ENCODE measurements at places on chromosomes 2 and 18.

- no peak for DNase-seq
Observed at GRCh38 chr2:84792856-84793522, 87.9 kb downstream of the TRABD2A start.

DNA sequence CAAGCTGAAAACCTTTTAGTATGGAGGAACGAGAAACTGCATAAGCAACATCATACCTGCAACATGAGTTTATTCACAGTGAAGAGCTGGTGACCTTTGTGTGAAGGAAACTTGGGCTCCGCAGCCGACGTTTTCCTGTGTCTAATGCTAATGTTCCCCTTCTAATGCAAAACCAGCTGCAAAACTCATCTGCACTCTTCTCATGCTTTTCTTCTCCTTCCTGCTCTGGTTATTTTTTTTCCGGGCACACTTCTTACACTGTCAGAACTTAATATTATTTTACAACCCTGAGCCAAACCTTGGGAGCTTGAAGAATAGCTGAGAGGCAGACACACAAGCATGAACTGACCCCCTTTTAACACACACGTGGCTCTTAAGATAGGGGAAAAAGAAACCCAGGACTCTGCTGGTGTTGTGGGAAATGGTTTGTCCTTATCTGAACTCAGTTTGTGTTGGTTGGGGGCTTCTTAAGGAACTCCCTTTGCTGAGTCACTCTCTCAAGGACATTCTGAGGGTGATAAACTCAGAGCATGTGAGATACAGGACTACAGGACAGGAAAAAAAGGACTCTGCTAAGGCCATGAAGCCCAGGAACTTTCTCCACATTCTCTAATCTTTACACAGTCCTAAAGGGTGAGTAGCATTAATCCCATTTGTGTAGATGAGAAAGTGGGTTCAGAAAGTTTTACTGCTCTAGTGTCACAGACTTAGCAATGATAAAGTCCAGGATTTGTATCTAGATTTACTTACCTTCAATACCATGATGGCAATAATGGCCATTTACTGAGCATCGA lies 439.3 kb upstream of the TRIB2 start:
- no peak for DNase-seq

DNA sequence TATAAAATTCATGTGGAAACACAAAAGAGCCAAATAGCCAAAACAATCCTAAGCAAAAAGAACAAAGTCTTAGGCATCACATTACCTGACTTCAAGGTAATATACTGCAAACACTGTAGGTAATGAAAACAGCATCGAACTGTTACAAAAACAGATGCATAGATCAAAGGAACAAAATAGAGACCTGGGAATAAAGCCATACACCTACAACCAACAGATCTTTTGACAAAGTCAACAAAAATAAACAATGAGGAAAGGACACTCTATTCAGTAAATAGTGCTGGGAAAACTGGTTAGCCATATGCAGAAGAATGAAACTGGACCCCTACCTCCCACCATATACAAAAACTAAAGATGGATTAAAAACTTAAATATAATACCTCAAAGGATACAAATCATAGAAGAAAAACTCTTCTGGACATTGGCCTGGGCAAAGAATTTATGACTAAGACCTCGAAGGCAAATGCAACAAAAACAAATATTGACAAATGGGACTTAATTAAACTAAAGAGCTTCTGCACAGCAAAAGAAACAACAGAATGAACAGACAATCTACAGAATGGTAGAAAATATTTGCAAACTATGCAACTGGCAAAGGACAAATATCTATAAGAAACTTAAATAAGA lies 218.0 kb downstream of the PHLPP1 start:
- DNase-seq: no peak

DNA sequence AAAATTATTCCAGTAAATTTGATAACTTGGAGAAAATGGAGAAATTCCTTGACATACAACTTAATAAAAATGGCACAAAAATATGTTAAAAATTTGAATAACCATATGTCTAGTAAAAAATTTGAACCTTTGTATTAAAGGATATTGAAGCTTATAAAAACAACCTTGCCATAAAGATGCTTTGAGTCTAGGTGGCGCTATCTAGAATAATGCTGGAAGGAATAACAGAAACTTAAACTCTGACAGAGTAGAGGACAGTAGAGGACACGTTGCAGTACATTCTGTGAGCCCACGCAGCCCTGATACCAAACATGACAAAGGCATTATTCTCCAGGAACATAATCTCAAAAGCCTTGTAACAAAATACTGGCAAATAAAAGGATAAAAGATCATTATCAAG lies 44.7 kb upstream of the ALKAL2 start:
- DNase-seq: no peak

DNA sequence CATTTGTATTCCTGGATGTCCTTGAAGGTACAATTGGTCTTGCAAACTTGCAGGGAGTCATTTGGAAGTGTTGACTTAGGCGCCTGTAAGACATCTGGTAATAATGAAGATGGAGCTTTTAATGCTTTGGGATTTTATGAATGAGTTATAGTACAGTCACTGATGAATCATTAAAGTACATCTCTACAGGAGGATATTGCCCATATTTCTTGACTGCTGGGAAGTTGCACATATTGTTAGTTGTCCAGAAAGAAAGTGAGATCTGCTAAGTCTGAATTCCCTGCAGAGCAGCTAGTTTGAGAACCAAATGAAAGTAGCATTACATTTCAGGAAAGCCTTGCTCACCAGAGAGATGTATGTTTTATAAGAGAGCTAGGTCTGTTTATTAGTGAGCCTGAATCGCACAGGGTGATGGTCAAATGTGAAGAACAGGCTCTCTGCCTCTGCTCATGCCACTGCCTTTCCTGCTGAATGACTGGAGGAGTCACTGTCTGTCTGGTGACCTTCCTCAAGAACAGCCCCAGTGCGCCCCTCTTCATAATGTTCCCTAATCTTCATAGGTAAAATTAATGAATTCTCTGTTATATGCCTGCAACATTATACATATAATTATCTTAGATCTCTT lies 138.9 kb upstream of the KLHL14 start:
- DNase-seq: no peak

- no peak for DNase-seq
Observed at GRCh38 chr18:42268798-42269197, 313.8 kb downstream of the PIK3C3 start.

DNA sequence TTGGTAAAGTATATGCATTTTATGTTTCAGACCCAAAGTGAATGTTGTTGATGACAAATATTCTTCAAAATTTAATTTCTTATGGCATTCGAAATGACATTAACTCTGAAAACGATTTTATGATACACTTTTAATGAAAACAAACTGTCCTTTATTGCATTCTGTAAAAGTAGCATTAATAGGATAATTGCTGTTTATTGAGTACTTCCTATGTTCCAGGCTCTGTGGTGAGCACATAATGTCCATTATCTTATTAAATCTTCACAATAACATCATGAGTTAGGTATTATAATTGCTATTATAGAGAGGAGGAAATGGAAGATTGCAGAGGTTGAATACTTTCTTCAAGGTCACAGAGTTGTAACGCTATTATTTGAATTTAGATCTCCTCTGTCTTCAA lies 638.0 kb downstream of the LRP1B start:
- DNase-seq: no peak

DNA sequence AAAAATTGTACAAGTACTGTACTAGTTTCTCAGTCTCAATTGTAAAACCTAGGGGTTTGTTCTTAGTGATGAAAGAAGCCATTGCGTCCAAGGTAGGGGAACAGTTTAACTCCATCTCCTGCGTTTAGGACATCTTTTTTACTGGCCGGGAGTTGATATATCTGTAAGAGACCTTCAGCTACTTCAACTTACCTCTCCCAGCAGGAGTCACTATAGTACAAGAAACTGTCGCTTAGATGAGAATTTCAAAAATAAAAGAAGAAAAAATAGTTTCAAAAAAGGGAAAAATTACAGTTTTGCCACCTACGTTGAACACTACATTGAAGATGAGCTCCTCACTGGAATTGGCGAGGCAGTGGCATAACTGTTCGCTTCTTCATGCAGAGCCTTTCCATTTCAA lies 122.7 kb downstream of the MAP3K20 start:
- no peak for DNase-seq

DNA sequence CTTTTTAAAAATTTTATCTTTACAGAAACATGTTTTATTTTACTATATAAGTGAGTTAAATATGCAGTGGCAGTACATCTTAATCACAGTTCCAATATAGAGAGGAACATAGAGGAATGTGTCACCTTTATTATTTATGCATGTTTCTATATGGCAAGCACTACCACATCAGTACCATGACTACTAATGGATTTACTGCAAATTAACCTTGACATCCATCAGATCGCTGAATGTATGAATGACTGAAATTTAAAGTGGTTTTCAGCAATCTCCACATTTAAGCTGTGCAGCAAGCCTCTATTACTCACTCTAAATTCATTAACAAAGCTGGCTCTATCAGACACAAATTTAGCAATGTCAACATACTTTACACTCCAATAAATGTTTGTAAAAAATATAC lies 790.6 kb downstream of the NRXN1 start:
- DNase-seq: no peak

- DNase-seq: no peak
Observed at GRCh38 chr2:207960911-207961310, 64.4 kb downstream of the PLEKHM3 start.

DNA sequence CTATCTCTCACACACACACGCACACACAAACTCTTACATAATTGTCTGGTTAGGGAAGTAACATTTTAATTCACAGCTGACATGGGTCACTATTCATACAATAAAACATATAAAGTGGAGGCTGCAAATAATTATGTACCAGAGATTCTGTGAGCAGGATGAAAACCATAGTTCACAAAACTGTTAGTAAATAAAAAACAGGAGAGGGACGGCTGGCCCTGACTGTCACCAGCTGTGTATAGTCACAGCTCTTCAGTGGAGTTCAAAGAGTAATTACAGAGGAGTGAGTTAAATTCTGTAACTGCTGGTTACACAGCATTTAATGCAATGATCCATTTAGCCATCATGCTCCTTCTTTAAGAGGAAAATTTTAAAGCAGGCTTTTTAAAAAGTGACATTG lies 76.9 kb downstream of the NRXN1 start:
- no peak for DNase-seq

DNA sequence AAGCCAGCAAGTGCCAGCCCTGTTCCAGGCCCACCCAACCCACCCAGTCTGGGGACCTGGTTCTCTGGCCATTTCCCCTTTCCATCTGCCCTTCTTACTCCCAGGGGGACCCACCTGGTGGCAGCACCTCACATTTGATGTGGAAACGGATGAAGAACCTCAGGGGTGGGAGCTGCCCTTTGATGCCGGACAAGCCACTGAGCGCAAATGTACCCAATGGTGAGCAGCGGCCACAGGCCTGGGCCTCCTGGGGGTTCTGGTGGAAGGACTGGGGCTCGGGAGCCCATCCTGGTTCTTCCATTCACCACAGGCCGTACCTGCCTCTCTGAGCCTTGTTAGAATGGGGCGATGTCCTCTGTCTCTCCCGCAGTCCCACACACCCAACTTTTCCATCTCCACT lies 84.7 kb downstream of the EPAS1 start:
- DNase-seq: peak; percentile 37

DNA sequence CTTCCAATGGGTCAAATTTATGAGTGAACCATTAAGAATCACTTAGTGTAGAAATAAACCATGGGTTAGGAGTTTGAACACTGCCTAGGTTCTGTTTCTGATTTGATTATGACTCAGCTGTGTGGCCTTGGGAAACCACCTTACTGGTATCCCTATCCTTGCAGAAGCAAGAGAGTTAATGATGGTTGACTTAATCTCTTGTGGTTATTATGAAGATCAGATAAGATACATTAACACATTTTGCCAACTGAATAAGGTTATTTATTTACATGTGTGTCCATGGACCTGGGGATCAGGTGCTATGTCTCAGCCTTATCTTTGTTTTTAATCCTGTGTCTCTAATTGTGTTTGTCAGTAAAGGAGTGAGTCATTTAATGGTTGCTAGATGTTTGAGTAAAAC lies 5.4 kb upstream of the KCNJ13 start:
- DNase-seq: no peak

- no peak for DNase-seq
Observed at GRCh38 chr2:95275151-95275515, 884 bp downstream of the PROM2 start.

- DNase-seq: no peak
Observed at GRCh38 chr2:121459291-121459690, 71.4 kb upstream of the RNU4ATAC start.

DNA sequence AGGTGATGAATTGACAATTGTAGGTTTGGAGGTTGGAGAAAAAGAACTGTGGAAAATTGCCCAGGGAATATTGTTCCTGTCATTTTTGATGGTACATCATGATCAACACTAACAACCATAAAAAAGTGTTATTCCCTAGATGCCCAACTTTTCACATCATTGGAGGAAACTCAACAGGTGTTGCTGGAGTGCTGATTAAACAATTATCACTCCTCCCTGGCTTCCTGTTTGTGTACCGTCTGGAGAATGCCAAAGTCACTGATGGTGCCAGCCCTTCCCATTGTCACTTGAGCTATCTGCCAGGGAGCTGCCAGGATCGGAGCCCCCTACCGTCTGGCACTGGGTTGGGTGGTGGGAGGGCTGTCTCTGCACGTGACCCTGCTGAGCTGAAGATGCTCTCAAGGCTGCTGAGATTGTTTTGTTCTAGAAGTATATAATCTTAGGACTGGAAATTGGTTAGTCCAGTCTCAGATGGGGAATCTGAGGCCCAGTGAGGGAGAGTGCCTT lies 156.9 kb downstream of the PRKCE start:
- DNase-seq: no peak

DNA sequence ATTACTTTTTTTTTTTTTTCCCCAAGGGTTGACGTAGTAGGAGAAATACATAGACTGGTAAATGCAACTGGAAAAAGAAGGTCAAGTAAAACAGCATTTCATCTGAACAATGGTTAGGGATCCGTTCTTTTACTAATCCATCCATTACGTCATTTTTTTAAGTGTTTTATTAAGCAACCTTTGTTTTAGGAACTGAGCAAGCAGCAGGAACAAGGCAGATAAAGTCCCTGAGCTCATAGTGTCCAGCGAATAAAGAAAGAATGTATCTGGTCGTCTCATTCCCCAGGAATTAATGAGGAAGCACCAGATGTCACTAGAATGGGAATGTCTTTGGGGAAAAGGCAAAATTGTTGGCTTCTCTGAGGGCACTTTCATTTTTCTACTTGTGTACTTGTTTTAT lies 842.4 kb downstream of the TDRD15 start:
- no peak for DNase-seq

GRCh38 chr2:232908695-232909094 lies 38.6 kb downstream of the SNORC start:
- no peak for DNase-seq

- peak; percentile 60 for DNase-seq
Observed at GRCh38 chr2:181683518-181684453, 3.5 kb upstream of the NEUROD1 start.

DNA sequence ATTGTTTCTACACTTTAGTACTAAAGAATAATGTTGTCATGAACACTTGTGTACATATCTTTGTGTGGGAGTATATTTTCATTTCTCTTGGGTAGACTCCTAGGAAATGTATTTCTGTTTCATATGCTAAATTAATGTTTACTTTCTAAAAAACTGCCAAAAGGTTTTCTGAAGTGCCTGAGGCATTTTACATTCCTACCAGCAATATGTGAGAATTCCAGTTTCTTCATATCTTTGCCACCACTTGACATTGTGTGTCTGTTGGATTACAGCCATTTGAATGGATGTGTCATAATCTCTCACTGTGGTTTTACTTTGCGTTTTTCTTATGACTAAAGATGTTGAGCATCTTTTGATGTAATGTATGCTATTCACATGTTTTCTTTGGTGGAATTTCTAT lies 428.2 kb upstream of the KCNH7 start:
- DNase-seq: no peak

GRCh38 chr2:237508361-237508760 lies 21.3 kb downstream of the MLPH start:
- DNase-seq: no peak
